CD4-positive, alpha-beta T cell treated with Interleukin-6 for 4 hours (primary cell): ENCODE measurements at places on chromosomes 5 and 9.

DNA sequence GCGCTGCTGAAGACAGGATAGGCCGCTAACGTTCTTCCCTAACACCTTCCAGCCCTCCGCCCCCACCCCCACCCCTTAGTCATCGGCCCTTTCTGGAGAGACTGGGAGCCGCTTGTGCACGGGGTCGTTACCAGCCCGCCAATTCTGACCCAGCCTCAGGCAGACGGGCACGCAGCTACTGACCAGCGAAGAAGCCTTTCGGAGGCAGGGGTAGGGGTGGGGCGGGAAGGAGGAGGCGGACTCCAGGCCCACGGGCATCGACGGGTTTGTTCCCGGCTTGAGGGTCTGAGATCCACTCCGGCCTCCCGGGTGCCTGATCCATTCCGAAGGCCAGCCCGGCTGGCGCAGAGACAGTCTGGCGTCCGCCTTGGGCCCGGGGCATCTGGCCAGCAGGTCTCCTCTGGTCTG lies 729 bp upstream of the HAND1 start:
- DNase-seq, result no peak

DNA sequence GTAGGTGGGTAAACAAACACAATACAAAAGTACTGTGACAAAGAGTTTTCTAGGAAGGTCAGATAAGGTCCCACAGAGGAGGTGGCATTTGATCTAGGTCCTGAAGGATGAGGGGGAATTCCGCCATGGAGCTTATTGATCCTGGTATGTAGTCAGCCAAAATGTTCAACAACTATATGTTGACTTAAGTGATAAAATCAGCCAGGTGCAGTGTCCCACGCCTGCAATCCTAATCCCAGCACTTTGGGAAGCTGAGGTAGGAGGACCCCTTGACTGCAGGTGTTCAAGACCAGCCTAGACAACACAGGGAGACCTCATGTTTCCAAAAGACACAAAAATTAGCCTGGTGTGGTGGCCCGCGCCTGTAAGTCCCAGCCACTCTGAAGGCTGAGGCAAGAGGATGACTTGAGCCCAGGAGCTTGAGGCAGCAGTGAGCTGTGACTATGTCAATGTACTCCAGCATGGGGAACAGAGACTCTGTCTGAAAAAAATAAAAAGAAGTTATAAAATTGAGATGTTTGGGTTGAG lies 46.4 kb upstream of the PLIN2 start:
- DNase-seq, result no peak

- DNase-seq, result peak; percentile 36
Measured at GRCh38 chr9:31347082-31347617, 1037.3 kb upstream of the ACO1 start.

DNA sequence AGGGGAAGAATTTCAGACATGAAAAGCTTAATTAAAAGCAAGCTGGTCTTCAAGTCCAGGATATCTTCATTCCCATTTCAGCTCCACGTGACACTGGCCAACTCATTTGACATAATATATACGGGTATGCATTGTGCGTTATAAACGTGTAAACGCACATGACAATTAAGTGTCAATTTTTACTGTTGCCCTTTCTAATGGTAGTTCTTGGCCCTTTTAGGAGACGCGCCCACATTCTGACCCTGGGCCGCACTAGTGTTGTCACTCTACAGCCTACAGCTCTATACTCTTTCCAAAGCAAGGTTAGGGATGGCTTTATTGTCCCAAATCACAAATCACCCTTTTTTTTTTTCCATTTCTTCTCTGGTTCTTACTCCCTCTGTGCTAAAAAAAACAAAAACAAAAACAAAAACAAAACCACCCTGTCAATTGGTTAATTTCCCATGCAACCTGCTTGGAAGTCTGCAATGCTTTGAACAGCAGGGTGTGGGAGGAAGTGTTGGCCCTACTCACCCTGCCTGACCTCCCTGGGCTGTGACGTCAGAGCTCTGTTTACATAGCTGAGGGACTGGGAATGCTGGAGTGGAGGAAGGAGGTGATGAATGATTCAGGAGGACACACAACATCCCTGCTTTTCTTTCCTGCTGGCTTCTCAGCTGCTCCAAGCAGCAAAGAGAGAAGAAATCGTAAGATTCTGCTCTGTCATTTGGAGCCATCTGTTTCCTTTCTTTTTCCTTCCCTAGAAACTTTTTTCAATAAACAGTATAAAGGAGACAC lies 19.3 kb downstream of the RFK start:
- DNase-seq, result no peak

GRCh38 chr5:131364507-131365050 lies 100.7 kb downstream of the CDC42SE2 start:
- DNase-seq, result peak; percentile 44

- DNase-seq, result no peak
Measured at GRCh38 chr9:111148052-111149017, 110.1 kb upstream of the LPAR1 start.

- no peak for DNase-seq
Measured at GRCh38 chr9:73219985-73220626, 68.4 kb downstream of the ANXA1 start.

- DNase-seq, result peak; percentile 14
Measured at GRCh38 chr9:128554155-128554862, 1.9 kb downstream of the SPTAN1 start.

DNA sequence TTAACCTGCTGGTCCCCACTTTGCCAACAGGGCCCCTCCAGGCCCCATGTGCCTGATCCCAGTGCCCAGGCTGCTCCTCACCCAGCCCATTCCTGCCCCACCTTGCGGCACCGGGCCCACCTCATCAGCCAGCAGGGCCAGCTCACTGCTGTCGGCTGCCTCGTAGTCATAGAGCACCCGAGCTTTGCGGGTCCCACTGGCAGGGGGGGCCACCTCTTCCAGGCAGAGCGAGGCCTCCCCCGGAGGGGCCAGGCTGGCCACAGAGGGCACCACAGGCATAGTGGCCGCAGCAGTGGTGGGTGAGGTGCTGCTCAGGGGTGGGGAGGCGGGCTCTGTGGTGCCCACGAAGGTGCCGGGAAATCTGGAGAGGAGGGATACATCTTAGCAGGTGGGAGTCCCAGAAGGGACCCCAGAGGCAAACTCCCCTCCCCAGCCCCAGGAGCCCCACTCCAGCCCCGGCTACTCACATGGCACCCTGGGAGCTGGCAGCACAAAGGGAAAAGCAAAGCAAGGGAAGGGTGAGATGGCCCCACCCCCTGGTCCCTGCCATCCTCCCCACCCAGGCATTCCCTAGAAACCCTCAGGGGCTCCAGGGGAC lies 19.0 kb downstream of the SH3GLB2 start:
- no peak for DNase-seq

GRCh38 chr9:132003896-132004295 lies 75.8 kb downstream of the MED27 start:
- no peak for DNase-seq

- DNase-seq, result no peak
Measured at GRCh38 chr5:68479524-68479923, 264.0 kb downstream of the PIK3R1 start.

DNA sequence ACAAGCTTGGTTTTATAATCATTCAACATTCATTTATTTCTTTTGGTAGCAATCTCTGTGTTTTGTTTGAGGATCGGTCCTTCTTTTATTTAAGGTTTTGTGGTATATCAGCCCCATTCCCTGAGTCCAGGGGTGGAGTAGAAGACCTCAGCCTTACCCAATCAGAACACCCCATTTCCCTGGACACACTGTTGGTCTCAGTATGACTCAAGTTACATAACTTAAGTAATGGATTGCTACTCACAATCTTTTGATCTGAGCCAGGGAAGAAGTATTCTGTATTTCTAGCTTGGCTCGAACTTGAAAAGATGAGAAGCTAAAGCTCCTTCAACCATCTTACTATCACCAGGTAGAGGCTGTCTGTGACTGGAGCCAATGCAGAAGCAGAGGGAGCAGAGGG lies 175.2 kb upstream of the HAPLN1 start:
- no peak for DNase-seq

GRCh38 chr5:142617416-142618129 lies 68.3 kb downstream of the FGF1 start:
- DNase-seq, result no peak

- peak; percentile 72 for DNase-seq
Measured at GRCh38 chr5:151239237-151239861, 13.6 kb upstream of the GM2A start.
